ENCODE measurements at places on chromosomes 1 and 21.

- DNase-seq, result no peak
Observed at GRCh38 chr1:68777851-68778250, 281.0 kb upstream of the DEPDC1 start.

GRCh38 chr21:41418956-41419680 lies 6.9 kb upstream of the MX1 start:
- DNase-seq, result no peak

- no peak for DNase-seq
Observed at GRCh38 chr21:44376606-44377005, 23.2 kb downstream of the TRPM2 start.

GRCh38 chr1:197848350-197848749 lies 54.1 kb upstream of the C1orf53 start:
- DNase-seq, result no peak

GRCh38 chr1:155856257-155856974 lies 598 bp downstream of the GON4L start:
- DNase-seq, result no peak

- DNase-seq, result peak; percentile 39
Observed at GRCh38 chr1:24091971-24092482, 19.9 kb downstream of the MYOM3 start.

- DNase-seq, result no peak
Observed at GRCh38 chr21:29430030-29430429, 131.3 kb downstream of the BACH1 start.

- DNase-seq, result no peak
Observed at GRCh38 chr21:32599526-32599925, 12.7 kb downstream of the CFAP298 start.

DNA sequence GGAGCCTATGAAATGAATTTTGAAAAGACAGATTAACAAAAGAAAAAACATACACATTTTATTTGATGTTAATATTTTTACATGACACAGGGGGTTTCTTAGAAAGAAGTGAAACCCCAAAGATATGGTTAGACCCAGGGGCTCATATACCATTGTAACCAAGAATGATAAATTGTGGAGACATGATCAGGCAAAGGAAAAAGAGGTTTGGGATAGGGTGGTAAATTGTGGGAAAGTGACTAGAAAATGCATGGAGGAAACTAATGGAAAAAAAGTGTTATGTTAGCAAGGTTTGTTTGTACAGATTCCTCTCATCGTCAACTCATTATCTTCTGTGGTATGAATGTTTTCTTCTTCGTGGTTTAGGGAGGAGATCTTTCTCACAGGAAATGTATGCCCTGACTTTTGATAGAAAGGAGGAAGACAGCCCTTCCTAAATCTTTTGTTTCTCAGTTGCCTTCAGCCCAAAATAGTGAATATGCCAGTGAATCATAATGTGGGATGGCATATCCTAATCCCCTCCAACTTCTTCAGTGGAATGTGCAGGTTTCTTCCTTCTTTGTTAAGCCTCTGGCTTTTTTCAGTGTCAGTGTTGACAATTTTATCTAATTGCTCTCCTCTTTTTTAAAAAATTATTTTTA lies 140.4 kb upstream of the UBE2U start:
- DNase-seq, result no peak
